ENCODE measurements at places on chromosomes 6 and 20. TPM values are rescaled to one million over a fixed set of nuclear protein-coding genes. Genes with fewer than 3 reads are reported as not detected.

- no peaks in the 10 kb centered on the region for H3K27me3 ChIP-seq
- H3K4me1 ChIP-seq = peaks cover 15% of the 10 kb centered on the region
- H3K27ac ChIP-seq = no peak overlapping the region
- H3K4me3 ChIP-seq = no peak overlapping the region
- no peak for DNase-seq
Measured at GRCh38 chr6:91088515-91088914, 501.6 kb upstream of the MAP3K7 start.

DNA sequence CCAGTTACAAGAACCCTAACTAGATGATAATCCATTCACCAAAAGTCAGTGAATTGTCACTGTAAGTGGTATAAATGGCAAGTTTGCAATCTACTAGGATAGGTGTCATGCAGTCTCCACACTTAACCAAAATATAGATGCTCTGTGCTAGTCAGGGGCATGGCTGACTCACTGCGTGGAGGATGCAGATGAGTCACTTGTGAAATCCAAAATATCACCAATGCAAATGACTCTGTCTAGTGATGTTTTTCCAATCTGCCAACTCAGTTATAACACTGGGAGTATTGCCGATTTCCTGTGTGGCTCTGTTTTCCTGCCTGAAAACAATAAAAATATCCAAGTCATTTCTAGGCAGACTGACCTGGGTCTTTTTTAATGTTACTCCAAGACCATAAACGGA, 47.8 kb upstream of the NRSN1 start:
- no peak overlapping the region for H3K27ac ChIP-seq
- H3K36me3 ChIP-seq = no peaks in the 10 kb centered on the region
- no peaks in the 10 kb centered on the region for H3K4me1 ChIP-seq
- H3K4me3 ChIP-seq = no peak overlapping the region

- H3K27me3 ChIP-seq = no peaks in the 10 kb centered on the region
- no peak for DNase-seq
- H3K4me1 ChIP-seq = peaks cover 62% of the 10 kb centered on the region
- H3K4me3 ChIP-seq = no peak overlapping the region
- H3K27ac ChIP-seq = peak overlapping the region; percentile 5
Measured at GRCh38 chr6:89346433-89346832, 6.1 kb downstream of the UBE2J1 start.

DNA sequence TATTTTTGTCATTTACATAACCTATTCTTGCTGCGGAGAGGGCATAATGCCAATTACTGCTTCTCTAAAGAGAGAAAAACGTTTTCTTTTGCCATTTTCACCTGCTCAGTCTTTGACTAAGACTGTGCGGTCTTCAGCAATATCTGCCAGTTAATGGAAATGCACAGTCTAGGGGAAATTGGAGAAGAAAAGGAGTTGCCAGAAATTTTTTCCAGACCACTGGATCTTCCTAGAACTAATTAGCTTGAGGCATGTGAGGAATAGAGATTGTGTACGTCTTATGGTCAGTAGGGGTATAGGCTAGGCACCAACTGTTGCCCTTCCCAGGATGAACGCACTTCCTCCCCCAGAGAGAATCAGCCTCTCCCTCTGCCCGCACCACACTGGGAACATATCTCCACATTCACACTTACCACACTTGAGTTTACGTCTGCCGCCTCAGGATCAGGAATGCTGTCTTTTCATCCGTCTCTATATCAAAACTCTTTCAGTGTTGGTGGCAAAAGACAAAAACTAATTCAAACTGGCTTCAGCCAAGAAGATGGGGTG, 67.9 kb upstream of the E2F3 start:
- no peak for DNase-seq
- no peak overlapping the region for H3K27ac ChIP-seq
- no peaks in the 10 kb centered on the region for H3K36me3 ChIP-seq
- no peaks in the 10 kb centered on the region for H3K4me1 ChIP-seq
- H3K27me3 ChIP-seq = peaks cover 2% of the 10 kb centered on the region

DNA sequence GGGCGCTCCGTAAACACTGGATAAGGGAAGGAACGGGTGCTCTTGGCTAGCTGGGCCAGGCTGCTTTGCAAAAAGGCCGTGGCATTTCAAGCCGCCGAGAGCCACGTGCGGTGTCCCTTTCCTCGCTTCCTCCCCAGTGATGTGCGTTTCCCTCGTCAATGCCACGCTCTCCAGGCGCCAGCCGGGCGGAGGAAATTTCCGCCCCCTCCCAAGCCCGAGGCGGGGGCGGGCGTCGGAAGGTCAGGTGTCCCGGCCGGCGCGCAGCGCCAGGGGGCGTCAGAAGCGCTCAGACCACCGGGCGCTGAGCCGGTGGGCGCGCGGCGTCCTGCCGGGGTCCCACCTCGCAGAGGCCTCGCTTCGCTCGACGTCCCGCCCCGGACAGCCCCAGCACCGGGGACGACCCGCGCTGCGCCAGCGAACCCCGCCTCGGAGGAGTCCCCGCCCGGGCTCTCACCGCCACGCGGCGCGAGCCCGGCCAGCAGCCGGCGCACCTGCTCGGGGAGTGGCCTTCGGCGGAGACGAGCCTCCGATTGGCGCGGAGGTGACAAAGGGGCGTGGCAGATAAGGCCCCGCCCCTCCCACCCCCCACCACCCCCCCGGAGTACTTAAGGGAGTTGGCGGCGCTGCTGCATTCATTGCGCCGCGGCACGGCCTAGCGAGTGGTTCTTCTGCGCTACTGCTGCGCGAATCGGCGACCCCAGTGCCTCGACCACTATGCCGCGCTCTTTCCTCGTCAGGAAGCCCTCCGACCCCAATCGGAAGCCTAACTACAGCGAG, at the start of gene SNAI1:
Gene SNAI1 (plus strand): TSS at position 635 of the 777 bp plus-strand sequence. CDS start 80 bp downstream, at position 715.
- H3K27me3 ChIP-seq = no peaks in the 10 kb centered on the region
- peak within 1 kb of the TSS; percentile 90 for H3K27ac ChIP-seq
- DNase-seq = peak; percentile 92

DNA sequence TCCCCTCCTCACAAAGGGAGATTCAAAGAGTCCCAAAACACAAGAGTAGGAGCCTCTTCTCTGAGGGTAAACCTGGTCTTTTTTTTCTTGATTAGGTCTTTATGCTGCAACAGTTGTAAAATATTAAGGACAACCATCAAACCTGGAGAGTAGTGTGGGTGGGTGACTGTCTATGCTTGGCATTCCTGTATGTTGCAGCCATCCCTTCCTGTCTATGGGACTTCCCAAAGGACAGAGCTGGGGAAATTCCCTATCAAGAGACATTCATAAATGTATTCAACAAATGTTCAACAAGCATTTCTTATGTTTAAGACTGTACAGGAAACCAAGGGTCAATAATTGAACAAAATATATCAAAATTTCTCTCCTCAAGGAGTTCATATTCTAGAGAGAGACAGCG, 5.5 kb downstream of the BTN2A2 start:
- DNase-seq = no peak
- peak overlapping the region; percentile 89 for H3K27ac ChIP-seq
- peaks cover 43% of the 10 kb centered on the region for H3K4me1 ChIP-seq
- peaks cover 14% of the 10 kb centered on the region for H3K36me3 ChIP-seq

DNA sequence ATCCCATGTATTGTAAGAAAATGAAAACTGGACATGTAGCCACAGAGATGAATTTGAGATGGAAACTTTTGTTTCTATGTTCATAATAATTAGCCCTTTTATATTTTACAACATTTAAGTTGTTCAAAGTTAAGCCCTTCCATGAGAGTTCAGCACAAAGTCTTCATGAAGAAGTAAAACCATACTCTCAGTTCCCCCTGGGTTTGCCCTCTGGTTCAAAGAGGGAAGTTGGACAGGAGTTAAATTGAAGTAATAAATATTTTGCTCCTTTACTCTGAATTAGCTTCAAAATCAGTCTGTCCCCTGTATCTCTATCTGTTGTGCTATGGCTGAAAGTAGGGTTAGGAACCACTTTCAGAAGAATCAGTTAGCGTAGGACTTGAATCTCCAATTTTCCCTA, 31.1 kb downstream of the PHACTR2 start:
- no peak for DNase-seq
- H3K4me3 ChIP-seq = no peak overlapping the region
- peaks cover 17% of the 10 kb centered on the region for H3K36me3 ChIP-seq
- H3K27ac ChIP-seq = no peak overlapping the region
- no peaks in the 10 kb centered on the region for H3K27me3 ChIP-seq

GRCh38 chr6:78618970-78619369, 248.4 kb upstream of the IRAK1BP1 start:
- DNase-seq = no peak
- no peaks in the 10 kb centered on the region for H3K36me3 ChIP-seq
- no peaks in the 10 kb centered on the region for H3K27me3 ChIP-seq
- H3K4me1 ChIP-seq = peaks cover 24% of the 10 kb centered on the region

DNA sequence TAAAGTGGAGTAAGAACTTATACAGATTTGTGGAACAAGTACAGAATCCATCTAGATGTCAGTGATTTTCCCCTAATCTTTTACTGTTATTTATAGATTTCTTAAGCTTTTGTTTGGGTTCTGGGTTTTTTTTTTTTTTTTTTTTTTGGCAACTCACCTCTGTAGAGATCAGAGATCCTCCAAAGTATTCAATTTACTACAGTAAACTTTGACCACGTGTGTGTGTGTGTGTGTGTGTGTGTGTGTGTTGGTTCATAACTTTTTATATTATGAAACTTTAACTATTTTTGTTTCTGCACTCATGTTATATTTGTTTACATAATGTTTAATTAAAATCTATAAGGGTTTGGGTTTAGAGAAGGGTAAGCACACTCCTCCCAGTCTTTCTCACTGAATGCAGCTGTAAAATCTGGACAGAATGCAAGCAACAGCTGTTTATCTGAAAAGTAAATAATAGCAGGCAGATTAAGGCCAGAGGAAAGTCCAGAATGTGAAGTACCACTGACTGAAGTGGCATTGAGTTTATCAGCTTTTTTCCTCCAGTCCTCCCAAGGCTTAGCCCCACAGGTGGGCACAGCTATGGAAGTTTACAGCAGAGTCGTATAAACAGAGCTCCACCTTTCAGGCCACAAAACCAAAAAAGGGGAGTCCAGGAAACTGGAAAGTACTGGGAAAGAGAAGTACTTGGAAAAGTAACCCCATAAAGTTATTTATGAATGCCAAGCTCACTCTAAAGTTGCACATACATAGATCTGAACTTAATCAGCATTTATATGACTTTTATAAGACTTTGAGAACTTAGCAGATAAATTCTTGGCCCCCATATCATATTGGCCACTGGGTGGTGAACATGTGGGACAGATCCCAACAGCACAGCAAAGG, 43.0 kb upstream of the CD2AP start:
- no peaks in the 10 kb centered on the region for H3K4me1 ChIP-seq
- no peak overlapping the region for H3K27ac ChIP-seq
- H3K27me3 ChIP-seq = no peaks in the 10 kb centered on the region
- no peak for DNase-seq

DNA sequence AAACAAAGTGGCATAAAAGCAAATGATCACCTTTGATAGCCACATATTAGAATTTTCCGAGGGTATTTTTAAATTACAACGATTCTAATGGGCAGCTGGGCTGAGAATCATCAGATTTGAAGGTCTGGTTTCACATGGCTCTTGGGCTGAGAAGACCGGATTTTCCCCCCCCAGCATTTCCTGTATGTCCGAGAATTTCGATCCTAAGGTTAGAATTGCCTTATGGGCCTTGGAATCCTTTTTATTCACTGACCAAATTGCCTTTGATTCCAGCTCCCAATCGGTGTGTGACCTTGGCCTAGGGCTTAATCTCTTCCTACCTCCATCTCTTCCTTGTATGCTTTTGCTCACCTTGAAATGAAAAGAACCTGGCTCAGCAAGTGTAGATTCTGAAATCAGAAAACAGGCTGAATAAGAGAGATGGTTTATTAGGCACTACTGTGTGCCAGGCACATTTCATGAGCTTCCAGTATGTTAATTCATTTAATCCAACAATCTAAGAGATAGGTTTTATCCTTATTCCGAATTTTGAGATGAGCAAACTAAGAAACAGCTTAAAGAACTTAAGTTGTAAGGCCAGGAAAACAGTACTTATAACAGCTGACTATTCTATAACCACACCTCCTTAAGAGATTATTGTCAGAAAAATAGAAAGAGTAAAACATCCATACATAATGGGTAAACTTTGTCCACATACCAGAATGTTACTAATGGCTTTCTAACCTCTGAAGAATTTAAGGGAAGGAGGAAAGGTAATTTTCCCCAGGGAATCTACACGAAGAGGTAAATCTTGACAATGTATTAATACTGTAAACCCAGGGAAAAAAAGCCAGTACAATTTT, 39.4 kb downstream of the HFE start:
- peaks cover 34% of the 10 kb centered on the region for H3K4me1 ChIP-seq
- peak overlapping the region; percentile 100 for H3K27ac ChIP-seq
- H3K36me3 ChIP-seq = peaks cover 10% of the 10 kb centered on the region
- no peaks in the 10 kb centered on the region for H3K27me3 ChIP-seq
- peak overlapping the region; percentile 96 for H3K4me3 ChIP-seq

- H3K27me3 ChIP-seq = no peaks in the 10 kb centered on the region
- H3K4me3 ChIP-seq = no peak overlapping the region
- DNase-seq = no peak
- H3K36me3 ChIP-seq = no peaks in the 10 kb centered on the region
Measured at GRCh38 chr20:51811042-51811355, 8.7 kb upstream of the SALL4 start.

DNA sequence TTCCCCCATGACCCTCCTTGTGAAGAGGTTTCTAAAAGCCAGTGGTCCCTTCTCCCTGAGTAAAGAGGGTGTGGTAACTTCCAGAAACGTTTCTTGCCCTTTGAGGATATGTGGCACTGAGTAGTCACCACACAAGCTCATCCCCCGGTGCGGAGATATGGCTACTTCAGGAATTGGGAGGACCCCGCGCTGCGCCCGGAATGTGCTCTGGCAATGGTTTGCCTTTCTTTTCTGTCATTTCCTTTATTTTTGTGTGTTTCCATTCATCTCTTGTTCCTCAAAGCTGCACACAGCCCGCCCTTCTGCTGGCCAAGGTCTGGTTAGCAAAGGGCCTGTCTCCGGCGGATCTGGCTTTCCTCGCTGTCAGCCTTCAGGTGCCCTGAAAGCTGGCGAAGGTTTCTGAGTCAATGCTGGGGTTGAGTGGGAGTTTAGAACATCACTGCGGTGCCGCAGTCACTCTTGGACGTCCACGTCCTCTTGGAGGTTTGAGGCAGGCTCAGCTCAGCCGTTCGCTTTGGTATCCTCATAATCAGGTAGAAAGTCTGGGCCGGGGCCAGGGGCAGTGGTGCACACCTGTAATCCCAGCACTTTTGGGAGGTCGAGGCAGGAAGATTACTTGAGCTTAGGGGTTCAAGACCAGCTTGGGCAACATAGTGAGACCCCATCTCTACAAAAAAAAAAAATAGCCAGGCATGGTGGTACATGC, 67.2 kb downstream of the TCP11 start:
- H3K36me3 ChIP-seq = peaks cover 18% of the 10 kb centered on the region
- H3K27ac ChIP-seq = no peak overlapping the region
- DNase-seq = no peak

- no peaks in the 10 kb centered on the region for H3K4me1 ChIP-seq
- H3K4me3 ChIP-seq = no peak overlapping the region
- H3K36me3 ChIP-seq = peaks cover 3% of the 10 kb centered on the region
- no peak overlapping the region for H3K27ac ChIP-seq
- no peak for DNase-seq
Measured at GRCh38 chr6:105675715-105676397, 273.0 kb upstream of the PREP start.

EFCAB8 gene
- 0.51 TPM for total RNA-seq

MRAP2 gene
- 19.5 TPM for total RNA-seq

OGFR gene
- total RNA-seq = 32.2 TPM

GSTA3 gene
- not detected for total RNA-seq
